ENCODE measurements at places on chromosomes 3 and 15.

DNA sequence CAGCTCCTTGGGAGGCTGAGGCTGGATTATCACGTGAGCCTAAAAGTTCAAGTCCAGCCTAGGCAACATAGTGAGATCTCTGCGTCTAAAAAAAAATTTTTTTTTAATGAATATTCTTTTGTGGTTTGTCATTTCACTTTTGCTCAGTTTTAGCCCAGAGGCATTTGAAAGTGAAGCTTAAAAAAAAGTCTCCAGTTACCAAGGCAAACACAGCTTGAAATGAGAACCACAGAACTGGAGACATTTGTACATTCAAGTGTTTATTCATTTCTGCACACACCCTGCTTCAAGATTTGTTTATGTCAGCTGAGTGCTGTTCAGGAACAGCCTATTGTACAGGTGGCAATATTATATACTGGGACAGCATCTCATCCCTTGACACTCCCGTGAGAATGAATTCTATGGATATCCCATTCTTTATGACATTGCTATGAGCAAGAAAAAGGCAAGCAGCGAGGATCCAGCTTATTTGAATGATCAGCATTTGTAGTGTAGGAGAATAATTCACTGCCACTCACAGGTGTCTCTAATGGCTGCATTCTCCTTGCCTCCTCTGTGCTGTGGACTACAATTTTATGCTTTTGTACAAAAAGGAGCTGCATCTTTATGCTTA is 444.8 kb upstream of the GRM7 start:
- DNase-seq, result peak; percentile 25

- DNase-seq, result no peak
These were observed 10.0 kb downstream of the CRYGS start for GRCh38 chr3:186534113-186534669.

- no peak for DNase-seq
These were observed 4.9 kb downstream of the HACD3 start for GRCh38 chr15:65535192-65535591.

- no peak for DNase-seq
These were observed 50.8 kb downstream of the RBMS3 start for GRCh38 chr3:29331456-29332194.

- DNase-seq, result peak; percentile 67
These were observed 70.8 kb downstream of the ABTB1 start for GRCh38 chr3:127743351-127744252.

GRCh38 chr3:124260206-124260915 is 268.4 kb upstream of the ROPN1 start:
- no peak for DNase-seq

- no peak for DNase-seq
These were observed 5.5 kb upstream of the SPG11 start for GRCh38 chr15:44668921-44669320.

DNA sequence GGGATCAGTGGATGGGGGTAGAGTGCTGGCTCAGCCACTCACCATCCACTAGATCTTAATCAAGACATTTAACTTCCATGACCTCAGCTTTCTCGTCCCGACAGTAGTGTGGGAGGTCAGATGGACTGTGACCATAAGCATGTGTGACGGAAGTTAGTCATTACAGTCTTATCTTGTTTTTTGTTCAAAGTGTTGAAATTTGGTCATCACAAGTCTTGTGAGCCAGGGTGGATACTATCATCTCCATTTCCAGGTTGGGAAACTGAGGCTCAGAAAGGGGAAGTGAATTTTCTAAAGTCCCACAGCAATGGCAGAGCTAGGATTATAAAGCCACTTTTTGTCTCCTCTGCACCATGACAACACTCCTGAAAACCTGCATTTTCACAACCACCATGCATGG is 32.0 kb upstream of the ITGA11 start:
- no peak for DNase-seq

- DNase-seq, result no peak
These were observed 59.6 kb upstream of the TSC22D2 start for GRCh38 chr3:150348500-150348899.

DNA sequence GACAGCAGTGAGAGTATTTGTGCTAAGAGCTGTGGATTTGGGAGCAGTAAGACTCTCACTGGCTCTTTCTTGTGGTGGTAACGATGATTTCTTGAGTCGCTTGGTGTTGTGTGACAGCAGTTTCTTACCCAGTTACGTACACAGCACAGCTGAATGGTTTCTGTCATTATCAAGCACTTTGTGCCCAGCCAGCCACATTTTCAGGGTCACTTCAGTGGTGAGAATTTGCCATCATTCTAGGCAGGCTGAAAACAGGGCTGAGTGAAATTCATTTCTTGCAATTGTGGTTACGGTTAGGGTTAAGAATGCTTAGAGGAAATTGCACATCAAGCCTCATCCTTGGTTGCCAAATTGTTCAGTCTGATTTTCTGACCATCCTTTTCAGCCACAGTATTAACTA is 130.1 kb downstream of the RYR3 start:
- DNase-seq, result no peak

DNA sequence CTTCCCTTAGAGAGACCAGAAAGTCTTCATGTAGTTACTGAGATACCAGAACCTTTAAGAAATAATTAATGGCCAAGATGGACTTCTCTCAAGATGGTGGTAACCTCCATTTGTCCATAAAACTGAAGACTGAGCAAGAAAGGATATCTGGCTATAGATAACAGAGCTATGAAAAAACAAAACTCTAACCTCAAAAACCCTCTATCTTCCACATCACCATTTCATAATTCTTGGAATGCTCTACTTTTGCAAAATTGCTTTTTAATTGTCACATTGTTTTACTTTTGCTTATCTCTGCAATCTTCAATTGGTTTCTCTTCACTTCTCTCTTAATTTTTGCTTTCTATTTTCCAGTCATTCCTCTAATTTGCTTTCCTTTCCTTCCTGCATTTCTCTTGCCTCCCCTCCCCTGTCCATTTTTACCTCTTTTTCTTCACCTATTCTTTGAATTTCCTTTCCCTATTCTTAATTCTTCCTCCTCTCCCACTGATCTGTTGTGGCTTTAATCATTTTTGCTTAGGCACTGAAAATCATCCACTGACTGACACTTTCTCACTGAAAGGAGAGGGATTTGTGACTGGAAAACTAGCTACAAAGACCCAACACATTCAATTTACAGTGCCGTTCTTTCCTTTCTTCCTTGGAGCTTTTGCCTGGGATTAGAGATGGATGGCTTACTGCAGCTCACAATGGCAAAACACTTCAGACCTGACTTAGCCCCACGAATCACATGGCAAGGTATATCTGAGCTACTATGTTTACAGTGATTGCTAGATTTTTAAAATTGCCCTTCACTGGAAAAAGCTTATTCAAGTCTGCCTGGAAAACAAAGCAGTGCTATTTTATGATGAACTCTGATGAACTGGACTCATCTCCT is 242.8 kb downstream of the CHST2 start:
- DNase-seq, result no peak

DNA sequence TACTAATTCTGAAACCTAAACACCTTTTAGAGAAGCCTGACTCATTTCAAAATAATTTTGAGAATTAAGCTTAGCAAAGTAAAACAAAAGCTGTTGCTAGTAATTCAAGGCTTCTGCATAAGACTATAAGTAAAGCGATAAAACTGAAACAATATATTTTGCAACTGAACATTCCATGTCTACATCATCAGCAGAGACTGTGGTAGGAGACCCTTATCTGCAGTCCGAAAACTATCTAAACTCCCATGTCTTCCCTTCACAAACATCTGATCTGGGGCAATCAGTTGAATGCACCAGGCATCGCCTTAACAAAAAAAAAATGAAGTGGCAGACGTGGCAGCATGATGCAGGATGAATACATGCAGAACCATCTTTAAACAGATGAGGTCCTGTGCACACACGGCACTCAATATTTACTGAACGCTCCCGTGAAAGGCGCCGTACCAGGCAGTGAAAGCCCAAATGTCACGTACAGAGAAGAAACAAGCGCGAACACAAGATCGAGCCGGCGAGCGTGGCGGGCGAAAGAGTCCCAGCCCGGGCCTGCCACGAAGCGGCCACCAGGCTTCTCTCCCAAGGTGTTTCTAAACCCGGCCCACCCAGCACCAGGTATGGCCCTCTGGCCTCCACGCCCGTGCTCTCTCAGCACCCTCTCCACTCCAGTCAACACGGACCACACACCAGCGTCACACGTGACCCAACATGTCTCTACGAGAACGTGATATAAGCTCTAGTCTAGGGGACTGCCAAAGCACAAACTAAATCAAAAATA is 63.0 kb downstream of the CHSY1 start:
- DNase-seq, result peak; percentile 80

DNA sequence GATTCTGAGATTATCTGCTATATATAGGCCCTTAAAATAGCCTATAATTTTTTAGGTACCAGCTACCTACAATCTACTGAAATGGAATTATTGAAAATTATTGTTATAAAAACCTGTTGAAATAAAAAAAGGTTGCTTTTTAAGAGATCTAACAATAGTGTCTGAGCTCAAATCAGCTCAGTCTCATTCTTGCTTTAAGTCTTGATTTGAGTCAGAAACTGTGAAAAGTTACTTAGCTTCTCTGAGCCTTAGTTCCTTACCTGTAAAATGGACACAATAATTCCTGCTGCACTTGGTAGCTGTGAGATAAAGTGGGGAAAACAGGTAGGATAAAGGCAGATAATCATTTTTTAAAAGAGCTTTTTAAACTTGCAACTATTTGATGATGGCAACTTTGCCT is 118.8 kb upstream of the UBE2E2 start:
- DNase-seq, result no peak

DNA sequence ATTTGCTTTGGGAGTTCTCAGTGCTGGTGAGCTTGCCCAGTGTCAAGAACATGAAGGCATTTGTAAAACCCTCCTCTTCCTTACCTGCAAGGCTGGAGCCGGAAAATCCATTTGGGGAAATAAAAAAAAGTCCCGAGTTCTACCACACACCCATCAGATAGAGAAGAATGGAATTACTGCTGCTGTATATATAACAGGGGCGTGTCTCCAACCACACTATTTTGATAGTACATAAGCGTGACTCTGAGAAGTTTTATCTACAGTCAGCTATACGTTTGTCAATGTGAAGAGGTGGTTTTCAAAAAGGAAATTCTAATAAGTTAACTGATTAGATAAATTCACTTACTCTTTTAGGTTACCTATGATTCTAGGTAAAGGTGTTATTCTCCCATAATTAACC is 1.3 kb upstream of the CPA3 start:
- DNase-seq, result no peak

DNA sequence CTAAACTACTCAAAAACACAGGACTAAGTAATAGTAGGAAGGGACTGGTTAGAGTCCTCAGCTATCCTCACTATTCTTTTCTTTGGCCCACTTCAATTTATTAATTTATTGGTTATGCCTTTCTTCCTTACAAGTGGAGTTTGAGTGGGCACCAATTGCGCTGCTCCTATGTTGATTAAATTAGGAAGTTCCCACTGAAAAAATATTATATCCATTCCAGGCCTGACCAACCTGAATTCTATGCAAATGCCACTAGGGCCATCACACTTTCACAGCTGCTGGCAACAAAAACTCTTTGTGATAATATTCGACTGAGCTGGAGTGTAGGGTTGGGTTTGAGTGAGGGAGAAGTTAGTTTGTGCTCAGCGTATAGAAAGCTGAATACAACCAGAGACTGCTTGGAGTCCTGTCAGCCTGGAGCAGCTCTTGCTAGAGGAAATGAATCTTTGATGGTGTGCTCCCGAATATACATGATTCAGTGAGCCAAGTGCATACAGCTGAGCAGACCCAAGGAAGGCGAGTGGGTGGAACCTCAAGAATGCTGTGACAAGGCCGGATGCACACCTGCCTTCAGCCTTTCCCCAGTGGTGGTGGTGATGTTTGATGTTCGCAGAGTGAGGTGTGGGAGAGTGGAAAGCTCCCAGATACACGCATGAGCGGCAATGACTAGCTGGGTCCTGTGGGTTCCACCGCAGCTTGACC is 1.5 kb downstream of the ARHGEF3 start:
- no peak for DNase-seq

- DNase-seq, result no peak
These were observed 54.5 kb upstream of the APEH start for GRCh38 chr3:49619649-49620048.

DNA sequence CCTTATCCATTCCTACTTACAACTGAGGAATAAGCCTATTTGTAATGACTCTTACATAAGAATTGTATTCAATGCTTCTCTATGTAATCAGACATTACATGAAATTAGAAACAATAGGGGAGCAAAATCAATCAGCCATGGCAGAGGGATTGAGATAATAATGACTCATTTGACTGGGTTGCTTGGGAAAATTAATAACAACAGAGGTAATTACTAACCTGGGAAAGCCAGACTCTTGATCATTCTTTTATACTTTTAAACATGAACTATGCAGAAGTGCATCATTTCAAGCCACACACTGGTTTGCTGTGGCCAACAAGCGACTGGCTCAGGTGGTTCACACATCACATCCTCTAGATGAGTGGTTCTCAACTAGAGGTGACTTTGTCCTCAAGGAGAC is 126.3 kb upstream of the CRBN start:
- DNase-seq, result no peak

- peak; percentile 32 for DNase-seq
These were observed 383.1 kb upstream of the TPRG1 start for GRCh38 chr3:188788621-188789081.

DNA sequence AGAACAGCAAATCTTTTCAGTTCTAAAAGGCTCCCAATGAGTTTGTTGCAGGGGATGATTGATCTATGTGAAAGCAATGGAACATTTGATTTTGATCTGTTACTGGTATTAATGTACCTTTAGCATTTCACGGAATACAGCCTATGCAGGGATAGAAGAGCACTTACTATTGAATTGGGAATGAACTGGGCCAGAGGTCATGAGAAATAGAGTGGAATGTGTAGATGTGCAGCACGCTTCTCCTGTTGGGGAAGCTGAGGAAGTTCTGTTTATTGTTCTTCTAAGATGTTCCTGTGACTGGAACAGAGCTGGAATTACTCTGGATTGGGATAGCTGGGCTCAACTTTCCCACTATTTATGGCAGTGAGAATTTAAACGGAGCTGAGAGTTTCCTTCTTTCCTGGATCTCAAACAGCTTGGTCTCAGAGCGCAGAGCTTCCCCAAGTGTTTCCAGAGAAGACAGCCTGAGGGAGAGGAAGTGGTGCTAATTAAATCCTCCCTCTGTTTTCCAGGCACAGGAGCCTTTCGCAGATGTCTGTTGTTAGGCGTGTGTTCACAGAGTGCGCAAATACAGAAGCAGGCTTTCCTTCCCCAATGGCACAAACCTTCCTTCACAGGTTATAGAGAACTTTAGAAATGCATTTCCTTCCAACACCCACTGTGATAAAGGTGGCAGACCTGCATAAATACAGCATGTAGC is 32.5 kb downstream of the TPRG1 start:
- no peak for DNase-seq

- DNase-seq, result no peak
These were observed 202.5 kb downstream of the TLE3 start for GRCh38 chr15:69895202-69895601.

- DNase-seq, result peak; percentile 39
These were observed 6.8 kb downstream of the RARRES1 start for GRCh38 chr3:158725348-158726011.

GRCh38 chr15:29945943-29946596 is 123.8 kb upstream of the TJP1 start:
- no peak for DNase-seq

GRCh38 chr3:172536993-172537419 is 13.8 kb upstream of the TNFSF10 start:
- DNase-seq, result no peak

- DNase-seq, result peak; percentile 77
These were observed 519.8 kb upstream of the GBE1 start for GRCh38 chr3:82281205-82281604.

Measured in lung (tissue), 17 donors.